IPS-NIHi11 (cell line): ENCODE measurements at places on chromosomes 2 and 18.

DNA sequence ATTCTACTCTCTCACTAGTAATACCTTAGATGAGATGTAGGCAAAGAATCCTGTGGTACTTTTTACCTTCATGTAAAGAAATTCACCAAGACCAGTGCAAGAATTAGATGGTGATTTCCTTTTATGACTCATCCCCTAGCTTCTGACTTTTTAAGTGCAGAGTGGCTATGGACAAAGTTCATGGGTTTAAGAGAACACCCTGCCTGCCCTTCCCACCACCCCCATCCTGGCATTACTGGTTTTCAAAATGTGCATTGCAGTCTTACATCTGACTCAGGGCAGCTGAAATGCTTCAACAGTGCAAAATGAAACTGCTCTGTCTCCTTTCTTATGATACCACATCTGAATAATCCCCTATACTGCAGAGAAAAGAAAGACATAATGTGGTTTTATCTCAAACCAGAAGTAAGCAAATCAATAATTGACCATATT is 22.6 kb downstream of the MAIP1 start:
- no peak for DNase-seq

DNA sequence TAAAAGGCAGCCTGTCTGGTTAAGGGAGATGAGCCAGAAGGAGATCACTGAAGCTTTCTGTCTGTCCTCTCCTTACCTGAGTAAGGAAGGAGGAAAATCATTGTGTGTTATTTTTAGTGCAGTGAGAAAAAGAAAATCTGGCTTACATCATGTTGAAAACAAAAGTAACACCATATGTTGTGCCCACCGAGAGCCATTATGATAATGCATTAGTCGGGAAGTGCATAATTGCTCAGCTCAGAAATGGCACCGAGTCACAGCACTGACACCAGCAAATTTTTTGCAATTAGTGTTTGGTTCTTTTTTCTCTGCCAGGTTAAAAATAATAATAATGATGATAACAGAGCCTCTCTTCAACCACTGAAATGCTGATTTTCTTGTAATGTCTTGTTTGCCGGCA is 46.6 kb downstream of the HNMT start:
- DNase-seq: no peak

- peak; percentile 49 for DNase-seq
Observed at GRCh38 chr2:49770919-49771318, 616.6 kb upstream of the FSHR start.

GRCh38 chr18:64148988-64149387 is at the start of gene LINC00305:
LINC00305 (minus strand) TSS chr18:64149088.
- no peak for DNase-seq

DNA sequence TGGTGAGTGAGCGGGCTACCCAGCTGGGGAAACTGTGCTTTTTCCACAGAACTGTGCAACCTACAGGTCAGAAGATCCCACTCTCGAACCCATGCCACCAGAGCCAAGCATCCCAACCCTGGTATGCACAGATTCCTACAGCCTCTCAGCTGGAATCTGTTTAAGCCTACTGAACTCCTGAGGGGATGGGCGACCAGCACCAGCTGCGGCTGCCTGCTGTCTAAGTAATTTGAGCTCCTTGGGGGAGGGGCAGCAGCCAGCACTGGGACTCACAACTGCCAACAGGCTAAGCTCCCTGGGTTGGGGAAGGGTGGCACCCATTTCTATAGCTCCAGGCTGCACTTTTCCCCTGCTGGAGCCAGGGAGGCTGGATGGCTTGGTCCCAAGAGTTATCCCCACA is 11.8 kb downstream of the CYP27C1 start:
- DNase-seq: no peak

DNA sequence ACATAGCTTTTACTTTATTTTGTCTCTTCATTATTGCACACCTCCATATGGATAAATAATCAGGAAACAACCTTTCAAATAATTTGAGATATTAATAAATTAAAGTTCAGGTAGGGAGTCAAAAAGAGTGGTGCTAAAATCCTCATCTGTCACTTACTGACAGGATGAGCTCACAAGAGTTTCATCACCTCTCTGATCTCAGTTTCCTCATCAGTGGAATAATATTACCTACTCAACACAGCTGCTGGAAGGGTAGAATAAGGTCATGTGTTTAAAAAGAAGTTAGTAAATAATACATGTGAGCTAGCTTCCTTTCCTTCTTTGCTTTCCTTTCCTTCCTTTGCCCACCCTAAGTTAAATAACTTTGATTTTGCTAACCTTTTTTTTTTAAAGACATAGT is 61.9 kb downstream of the RDH14 start:
- DNase-seq: no peak

- no peak for DNase-seq
Observed at GRCh38 chr2:64766841-64767669, 113.3 kb upstream of the SERTAD2 start.

DNA sequence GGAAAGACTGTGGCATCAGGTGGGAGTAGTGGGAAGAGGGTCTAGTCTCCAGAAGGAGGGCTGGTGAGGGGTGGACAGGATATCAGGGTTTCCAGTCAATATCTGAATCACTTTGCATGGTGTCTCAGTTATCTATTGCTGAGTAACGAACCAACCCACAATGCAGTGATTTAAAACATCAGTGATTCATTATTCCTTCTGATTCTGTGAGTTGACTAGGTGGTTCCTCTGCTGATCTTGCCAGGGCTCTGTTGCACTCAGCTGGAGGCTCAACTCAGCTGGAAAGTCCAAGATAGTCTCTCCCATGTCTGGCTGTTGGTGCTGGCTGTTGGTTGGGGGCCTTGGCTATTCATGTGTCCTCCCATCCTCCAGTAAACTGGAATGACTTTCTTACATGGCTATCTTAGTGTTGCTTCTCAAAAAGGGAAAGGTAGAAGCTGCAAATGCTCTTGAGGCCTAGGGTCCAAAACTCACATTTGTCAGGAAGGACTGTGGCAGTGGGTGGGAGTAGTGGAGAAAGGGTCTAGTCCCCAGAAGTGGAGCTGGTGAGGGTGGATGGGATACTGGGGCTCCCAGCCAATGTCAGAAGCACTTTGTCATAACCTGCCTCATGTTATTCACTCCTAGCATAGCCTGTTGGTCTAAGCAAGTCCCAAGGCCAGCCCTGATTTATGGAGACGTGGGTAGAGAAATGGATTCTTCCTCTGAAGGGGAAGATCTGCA is 13.9 kb downstream of the IL1F10 start:
- no peak for DNase-seq

- DNase-seq: no peak
Observed at GRCh38 chr18:63784787-63785452, 9.7 kb downstream of the SERPINB7 start.

- DNase-seq: peak; percentile 89
Observed at GRCh38 chr2:105329561-105330495, at the start of gene TGFBRAP1. TGFBRAP1 (minus strand) TSS chr2:105329735; CDS start chr2:105308301, 21,434 bp downstream.
